ENCODE measurements at places on chromosomes 5 and 9.

- DNase-seq, result no peak
Measured at GRCh38 chr5:84279234-84279633, 105.4 kb downstream of the EDIL3 start.

DNA sequence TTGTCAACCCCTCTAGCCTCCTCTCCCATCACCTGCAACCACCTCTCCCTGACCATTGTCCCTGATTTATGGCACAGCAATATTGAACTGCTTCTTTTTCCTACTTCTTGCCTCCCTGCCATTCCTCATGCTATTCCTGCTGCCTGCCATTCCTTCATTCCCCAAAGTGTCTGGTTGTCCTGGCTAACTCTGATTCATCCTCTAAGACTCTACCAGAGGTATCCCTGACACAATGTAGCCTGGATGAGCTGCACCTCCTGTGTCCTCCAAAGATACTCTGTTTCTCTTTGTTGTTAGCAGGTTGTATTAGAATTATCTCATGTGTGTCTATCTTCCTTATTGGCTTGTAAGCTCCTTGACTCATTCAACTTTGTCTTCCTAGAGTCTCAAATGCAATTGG, 53.5 kb upstream of the PTPN3 start:
- DNase-seq, result no peak

- DNase-seq, result no peak
Measured at GRCh38 chr9:113646946-113647914, 183.7 kb downstream of the RGS3 start.

GRCh38 chr5:159510282-159510681, 180.0 kb upstream of the IL12B start:
- peak; percentile 45 for DNase-seq

DNA sequence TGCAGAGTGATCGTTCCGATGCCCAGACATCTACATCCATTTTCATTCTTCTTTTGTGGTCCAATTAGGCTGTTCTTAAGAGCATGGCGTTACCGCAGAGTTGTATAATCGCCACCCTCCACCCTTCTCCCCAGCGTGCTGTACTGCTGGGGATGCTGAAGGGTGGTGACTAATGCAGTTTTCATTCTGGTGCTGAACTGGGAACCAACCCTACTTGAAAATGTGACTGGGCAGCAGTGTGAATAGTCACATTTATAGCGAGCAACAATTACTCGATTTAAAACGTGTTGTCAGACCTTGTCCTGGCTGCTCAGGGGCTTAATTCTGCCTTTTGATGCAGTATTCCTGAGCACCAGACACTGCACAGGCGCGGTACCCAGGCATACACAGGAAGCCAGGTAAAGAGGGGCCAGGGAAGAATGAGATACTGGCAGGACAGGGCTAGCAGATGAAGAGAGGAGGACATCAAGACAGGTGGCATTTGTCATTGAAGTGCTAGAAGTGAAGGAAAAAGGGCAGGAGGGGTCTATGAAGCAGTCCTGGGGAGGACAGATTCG, 719 bp upstream of the ISCA1 start:
- DNase-seq, result no peak

GRCh38 chr9:132162764-132163456, 1.1 kb downstream of the NTNG2 start:
- no peak for DNase-seq

DNA sequence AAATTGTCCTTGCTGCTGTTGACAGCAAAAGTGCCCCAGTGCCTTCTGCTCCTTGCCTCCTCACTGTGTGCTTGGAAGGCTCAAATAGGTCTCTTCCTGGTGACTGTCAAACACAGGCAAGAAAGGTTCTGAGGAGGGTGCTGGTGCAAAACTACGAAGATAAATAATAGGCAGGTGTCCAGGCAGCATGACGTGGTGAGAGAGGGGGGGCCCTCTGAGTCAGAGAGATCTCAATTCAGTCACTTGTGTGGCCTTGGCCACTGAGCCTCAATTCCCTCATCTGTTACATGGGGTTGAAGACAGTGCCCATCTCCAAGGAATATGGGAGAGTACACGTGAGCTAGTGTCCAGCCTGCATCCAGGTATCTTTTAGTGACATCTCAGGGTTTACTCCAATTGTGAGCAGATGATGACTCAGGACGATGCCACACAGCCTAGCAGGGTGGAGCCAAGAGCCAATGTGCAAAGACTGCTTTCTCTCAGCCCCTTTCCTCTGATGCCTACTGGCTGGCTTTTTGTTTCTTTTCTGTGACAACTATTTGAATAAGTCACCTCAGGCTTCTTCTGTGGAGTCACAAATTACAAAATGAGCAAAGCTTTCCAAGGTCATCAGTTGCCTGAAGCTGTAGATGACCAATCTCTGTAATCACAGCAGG, 29.7 kb upstream of the SMIM32 start:
- DNase-seq, result no peak

DNA sequence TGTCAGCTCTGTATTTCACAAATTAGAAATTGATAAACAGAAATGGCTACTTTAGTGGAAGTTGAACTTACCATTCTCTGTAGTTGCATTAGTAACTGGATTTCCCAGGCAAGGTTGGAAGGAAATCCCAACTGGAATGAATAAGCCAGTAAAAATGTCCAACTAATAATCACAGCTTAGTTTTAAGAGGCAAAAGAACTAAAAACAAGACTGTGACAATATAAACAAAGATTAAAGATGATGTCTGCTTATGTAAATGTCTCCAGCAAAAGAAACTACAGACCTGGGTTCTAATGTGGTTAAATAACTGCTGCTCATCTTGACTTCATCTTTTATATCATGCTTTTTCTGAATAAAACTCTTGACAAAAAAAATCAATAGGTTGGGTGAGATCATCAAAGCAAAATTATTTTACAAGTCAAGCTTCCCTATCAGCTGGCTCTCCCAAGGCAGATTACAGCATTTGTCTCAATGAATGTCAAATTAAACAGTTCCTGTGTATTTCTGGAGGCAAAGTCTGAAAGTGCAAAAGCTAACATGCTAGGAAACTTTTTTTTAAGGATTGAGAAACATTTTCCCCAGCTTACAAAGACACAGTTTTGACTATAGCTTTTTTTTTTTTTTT, 62.3 kb upstream of the HMHB1 start:
- no peak for DNase-seq

GRCh38 chr9:123121457-123121856, 88.0 kb downstream of the GPR21 start:
- no peak for DNase-seq

- no peak for DNase-seq
Measured at GRCh38 chr5:133409210-133409674, 203.1 kb downstream of the FSTL4 start.

DNA sequence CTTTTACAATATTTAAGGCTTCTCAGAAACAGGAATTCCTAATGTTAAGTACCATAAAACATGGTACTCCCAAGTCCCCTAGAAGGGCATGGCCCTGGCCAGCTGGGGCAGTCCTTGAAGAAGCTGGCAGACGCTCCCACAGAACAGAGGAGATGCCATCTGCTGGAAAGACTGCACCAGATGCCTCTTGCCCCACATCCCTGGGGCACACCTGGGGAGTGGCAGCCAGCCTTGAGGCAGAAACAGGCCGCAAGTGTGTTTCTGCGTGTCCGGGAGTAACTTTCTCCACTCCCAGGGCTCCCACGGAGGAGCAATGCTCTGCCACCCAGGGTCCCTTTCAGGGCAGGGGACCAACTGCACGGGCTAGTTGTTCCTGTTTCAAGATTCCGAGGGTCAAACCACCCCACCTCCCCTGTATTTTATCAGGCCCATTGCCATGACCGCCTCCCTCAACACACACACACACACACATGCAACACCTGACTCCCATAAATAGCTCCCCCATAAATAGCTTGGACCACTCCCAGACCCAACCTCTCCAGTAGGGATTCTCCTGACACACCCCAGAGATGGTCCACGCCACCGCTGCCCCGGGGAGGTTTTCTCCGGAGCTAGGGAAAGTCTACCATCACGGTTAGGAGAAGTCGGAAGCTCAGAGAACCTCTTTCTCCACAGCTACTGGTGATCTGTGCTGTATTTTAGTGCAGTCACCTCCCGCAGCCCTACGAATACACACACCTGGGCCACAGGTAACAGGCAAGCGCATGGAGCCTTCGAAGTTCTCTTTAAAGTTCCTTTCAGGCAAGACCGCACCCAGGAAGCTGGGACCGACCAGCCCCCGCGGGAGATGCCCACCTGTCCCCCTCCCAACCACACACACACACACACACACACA, 1.5 kb downstream of the SPOCK1 start:
- DNase-seq, result no peak

GRCh38 chr9:15157381-15157780, 149.6 kb downstream of the TTC39B start:
- DNase-seq, result no peak

DNA sequence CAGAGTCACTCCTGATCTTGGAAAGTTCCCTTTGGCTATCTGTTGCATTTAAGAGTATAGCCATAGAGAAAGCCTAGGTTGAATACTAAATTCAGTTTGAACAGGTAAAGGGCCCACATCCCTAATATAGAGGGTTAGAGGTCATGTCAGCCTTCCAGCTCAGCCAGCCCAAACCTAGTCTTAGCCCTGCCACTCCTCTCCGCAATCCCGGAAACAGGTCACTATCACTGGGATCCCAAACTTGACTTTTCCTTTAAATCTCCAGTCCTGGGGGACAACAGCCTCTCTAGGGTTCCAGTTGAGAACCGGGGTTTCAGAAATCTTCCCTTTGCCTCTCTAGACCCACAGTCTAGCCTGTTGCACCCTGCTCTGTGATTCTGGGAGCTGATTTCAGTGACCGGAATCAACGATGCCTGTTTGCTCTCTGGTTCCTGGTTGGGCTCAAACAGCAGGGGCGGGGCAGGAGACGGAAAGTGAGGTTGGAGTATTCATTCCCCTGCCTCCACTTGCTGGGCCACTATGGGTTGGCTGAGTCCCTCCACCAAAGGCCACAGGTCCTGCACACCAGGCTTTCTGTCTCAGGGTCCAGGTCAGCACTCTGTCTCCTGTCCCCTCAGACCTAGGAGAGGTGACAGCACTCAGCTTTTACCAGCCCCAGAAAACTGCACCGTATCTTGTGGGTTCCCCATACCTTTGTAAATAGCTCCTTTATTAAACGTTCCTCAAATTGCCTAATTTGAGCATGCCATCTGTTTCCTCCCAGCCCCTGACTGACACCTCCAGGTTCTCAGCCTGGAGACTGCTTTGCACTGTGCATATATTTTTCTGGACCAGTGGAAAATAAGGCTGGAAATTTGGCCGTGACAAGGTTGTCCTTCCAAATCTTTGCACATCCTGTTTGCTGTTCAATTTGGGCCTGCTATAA, 23.8 kb upstream of the CPEB4 start:
- DNase-seq, result no peak

DNA sequence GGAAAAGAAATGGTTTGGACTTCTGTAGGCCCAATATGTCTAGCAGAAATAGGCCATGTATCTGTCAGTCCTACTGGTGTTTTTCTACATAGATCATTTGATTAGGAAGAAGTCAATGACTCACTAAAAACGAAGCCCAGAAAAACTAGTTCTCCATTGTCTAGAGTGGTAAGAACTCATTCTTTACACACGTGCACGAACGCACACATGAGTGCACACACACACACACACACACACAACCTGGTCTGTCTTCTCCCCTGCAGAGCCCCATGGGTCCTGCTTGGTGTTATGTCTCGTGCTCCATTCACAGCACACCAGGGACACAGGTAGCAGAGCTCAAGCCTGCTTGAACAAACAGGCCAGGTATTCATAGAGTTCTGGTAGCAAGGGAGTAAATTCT, 14.9 kb upstream of the FCN1 start:
- DNase-seq, result no peak

- no peak for DNase-seq
Measured at GRCh38 chr9:84123648-84124406, 143.2 kb downstream of the RMI1 start.

DNA sequence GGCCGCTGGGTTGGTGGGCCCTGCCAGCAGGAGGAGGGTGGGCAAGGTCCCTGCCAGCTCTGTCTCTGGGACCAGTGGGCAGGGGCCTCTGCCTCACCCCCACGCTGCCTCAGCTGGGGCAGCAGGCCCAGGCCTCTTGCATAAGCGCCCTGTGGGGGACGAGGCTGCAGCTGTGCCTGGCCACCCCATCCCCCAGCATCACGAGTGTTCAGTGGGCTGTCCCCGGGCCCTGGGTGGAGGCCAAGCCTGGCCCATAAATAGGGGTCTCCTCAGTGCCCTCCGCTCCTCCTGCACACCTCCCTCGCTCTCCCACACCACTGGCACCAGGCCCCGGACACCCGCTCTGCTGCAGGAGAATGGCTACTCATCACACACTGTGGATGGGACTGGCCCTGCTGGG, at the start of gene PTGDS:
Gene PTGDS (plus strand): TSS at position 282 of the 400 bp plus-strand sequence. CDS start 75 bp downstream, at position 357.
- no peak for DNase-seq

DNA sequence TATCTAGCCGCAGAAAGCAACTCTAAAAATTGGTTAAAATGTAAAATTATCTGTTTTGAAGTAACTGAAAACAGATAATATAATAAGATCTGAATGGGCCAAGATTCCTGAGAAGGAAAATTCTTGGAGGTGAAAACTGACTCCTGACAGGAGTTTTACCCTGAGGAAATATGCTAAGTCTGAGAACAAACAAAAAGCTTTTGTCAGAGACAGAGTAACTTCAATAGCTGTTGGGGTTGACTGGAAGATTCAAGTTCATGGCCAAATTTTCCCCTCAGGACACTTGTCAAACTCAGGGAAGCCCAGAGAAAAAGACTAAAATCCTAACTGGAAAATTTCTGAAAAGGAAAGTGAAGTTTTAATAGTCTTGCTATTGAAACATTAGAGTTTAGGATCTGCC, 5.7 kb downstream of the PCDHB4 start:
- no peak for DNase-seq

DNA sequence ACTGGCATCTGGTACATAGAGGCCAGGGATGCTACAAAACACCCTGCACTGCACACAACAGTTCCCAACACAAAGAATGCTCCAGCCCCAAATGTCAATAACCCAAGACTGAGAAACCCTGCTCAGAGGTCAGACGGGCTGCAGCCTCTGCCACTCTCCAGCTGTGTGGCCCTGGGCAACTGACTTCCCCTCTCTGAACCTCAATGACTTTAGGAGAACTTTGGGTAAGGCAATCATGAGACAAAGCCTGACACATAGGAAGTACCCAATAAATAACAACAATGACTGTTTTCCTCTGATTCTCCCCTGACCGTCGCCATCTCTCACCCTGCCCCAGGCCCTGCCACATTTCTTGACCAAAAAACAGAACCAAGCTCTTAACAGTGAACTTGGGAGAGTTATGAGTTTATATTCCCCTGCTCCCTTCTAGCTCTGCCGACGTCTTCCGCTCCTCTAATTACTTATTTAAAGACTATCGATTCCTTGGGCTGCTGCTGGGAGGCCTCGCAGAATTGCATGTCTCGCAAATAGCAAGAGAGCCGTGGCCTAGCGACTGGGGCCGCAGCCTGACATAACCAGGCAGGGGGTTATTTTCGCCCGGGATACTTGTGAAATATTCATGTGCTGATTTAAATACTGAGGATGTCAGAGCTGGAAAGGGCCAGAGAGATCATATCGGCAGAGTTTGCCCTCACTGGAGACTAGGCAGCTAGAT, 24.5 kb upstream of the CRB2 start:
- DNase-seq, result no peak

GRCh38 chr5:172858990-172859811, 25.1 kb downstream of the ERGIC1 start:
- DNase-seq, result no peak

Data from neural crest cell (in vitro differentiated cells).